ENCODE measurements at places on chromosomes 4 and X.

- no peak for DNase-seq
Measured at GRCh38 chrX:17779434-17779833, 42.1 kb downstream of the SCML1 start.

DNA sequence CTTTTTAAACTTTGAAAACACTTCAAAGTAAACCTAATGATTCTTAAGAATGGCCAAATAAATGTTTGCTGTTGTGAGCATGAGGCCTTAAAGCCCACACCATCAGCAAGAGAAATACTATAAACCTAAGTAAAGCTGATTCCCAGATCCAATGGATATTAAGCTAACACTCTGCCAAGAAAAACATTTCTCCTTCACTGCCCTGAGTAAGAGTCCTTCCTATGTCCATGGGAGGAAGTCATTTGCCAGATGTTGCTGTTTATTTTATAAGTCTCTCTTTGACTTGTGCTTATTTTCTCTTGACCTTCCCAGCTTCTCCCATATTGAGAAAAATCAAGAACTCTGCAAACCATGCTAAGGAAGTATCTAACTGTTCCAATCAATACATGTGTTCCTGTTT is 154.3 kb upstream of the EDNRA start:
- no peak for DNase-seq

- no peak for DNase-seq
Measured at GRCh38 chr4:145308598-145308997, 128.2 kb upstream of the OTUD4 start.

DNA sequence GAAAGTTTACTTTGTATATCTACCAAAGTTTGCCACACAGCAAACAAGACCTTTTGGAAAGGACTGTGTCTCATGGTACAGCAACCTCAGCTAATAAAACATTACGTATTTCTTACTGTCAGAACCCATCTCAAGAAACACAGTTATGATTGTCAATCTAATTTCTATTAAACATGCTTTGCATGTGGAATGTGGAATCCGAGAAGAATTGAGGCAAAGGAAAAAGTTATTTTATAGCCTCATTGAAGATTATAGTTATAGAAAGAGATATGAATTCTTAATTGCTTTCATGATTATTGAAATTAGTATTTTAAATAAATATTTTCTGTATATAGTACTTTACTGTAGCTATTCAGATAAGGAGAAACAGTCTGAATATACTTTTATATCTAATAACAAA is 5.4 kb downstream of the PCDH7 start:
- DNase-seq, result no peak
